ENCODE measurements at places on chromosomes 3 and 15. TPM values are rescaled to one million over a fixed set of nuclear protein-coding genes. Genes with fewer than 3 reads are reported as not detected.

Gene GP9
- not detected for total RNA-seq

Gene COLQ
- under 0.01 TPM for total RNA-seq

DNA sequence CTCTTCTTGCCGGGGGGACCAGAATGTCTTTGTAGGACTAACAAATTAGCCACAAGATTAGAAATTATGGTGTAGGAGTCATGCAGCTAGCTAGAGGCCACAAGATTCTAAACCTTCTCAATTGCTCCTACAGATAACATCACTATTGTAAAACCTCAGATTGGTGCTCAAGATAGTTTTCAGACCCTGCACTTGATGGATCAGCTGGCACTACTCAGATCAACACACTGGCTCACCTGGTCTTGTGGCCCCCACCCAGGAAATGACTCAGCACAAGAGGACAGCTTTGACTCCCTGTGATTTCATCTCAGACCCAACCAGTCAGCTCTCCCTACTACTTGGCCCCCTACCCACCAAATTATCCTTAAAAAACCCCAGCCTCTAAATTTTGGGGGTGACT lies 124.1 kb upstream of the RASGRP1 start:
- DNase-seq, result peak; percentile 49

Gene TUBGCP4
- 17.4 TPM for total RNA-seq

DNA sequence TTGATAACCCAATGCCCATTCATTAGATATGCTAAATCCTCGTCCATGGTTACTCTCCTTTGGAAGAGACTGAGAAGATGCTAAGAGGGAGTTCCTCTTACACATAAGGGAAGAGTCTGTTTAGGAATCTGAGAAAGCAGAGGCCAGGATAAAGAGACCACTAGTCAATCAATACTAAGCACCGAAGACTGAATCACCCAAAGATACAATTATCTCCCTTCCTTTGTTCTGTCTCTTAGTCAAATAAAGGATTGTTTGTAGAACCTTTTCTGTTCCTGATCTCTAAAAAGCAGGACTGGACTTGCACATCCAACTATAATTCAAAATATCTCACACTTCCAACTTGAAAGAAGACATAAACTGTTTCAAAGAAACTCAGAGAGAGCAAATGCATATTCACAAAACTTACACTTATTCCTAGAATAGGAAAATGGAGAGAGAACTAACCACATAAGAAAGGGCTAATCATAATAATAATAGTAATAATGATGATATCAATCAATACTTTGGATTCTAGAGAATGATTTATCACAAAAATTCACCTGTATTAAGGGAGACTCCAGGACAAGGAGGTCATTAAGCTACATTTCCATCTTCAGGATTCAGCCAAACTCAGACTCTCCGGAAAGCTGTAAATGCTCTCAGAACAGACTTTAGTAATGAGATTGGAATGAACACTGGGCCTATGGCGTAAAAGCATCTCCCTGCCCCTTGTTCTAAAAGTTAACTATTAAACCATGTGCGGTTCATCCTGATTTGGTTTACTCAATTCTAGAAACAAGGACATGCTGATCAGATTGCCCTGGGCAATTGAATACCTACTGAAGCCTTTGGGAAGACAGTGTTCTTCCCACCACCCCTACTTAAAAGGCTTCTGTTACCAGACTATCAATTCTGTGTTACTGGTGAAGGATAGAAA lies 401.5 kb downstream of the ZBTB20 start:
- peak; percentile 61 for DNase-seq

DNA sequence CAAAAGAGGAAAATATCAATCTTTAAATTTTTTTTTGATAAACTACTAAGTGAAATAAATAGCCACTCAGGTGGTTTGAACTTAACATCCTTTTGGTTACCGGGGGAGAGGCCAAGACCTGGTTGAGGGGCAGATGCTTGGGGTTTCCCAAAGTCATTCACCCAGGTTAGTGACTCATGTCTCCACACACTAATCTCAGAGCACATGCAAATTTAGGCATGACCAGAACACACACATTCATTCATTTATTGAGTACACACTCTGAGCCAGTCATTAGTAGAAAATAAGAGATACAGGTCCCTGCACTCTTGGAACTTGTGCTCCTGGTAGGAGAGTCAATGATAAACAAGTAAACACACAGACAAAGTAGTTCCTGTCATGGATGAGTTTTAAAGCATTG lies 7.3 kb downstream of the ILDR1 start:
- DNase-seq, result peak; percentile 84
